ENCODE measurements at places on chromosomes 16 and 17.

- DNase-seq = no peak
These were observed 9.7 kb upstream of the ITGA3 start for GRCh38 chr17:50046179-50046578.

- no peak for DNase-seq
These were observed 49.3 kb downstream of the TRAF4 start for GRCh38 chr17:28792877-28793661.

DNA sequence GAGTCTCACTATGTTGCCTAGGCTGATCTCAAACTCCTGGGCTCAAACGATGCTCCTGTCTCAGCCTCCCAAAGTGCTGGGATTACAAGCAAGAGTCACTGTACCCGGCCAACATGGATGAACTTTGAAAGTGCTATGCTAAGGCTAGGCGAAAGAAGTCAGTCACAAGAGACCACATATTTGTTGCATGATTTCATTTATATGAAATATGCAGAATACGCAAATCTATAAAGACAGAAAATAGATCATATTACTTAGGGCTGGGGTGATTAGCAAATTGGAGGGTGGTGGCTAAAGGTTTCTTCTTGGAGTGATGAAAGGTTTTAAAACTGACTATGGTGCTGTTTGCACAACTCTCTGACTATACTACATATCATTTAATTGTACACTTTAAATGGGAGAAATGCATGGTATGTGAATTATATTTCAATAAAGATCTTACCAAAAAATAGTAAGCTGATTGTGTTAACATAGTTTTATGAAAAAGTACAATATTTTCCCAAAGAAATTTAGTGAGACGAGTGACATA lies 1.2 kb upstream of the FLYWCH1 start:
- DNase-seq = no peak

- DNase-seq = no peak
These were observed 9.0 kb upstream of the CDH3 start for GRCh38 chr16:68636064-68636560.

- DNase-seq = no peak
These were observed 18.4 kb downstream of the TUBD1 start for GRCh38 chr17:59874376-59874775.

- DNase-seq = no peak
These were observed 28.2 kb downstream of the ST3GAL2 start for GRCh38 chr16:70410734-70411133.

DNA sequence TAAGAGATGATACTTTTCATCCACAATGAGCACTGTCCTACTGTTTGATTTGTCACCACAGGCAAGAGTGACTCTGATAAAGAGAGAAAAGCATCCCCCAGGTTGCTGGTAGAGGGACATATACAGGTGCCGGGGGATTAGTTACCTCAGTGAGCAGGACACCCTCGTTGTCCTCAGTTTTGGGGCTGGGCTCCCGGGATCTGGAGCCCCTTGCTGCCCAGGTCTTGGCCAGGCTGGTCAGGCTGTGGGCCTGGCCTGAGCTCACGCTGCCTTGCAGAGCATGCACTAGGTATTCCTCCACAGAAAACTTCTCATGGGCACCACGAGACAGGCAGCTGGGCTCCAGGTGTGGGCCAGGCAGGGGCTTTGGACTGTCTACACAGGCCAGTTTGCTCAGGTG lies 24.4 kb upstream of the SPATA32 start:
- DNase-seq = no peak

DNA sequence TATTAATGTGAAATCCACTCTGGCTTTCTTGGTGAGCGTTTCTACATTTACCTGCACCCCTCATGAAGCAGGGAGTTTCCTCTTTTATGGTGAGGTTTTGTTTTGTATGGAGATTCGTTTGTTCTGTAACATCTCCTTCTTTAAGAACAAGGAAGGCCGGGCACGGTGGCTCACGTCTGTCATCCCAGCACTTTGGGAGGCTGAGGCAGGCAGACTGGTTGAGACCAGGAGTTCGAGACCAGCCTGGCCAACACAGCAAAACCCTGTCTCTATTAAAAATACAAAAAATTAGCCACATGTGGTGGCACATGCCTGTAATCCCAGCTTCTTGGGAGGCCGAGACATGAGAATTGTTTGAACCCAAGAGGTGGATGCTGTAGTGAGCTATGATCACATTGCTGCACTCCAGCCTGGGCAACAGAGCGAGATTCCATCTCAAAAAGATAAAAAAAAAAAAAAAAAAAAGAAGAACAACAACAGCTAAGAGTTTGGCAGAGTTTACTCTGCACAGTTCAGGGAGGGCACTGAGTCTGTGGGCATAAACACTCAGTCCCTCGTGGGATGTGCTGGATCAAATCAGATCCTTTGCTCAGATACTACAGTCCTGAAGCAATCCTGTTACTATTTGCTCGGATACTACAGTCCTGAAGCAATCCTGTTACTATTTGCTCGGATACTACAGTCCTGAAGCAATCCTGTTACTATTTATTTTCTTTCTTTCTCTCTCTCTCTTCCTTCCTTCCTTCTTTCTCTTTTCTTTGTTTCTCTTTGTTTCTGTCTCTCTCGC lies 28.9 kb downstream of the ADCY9 start:
- DNase-seq = no peak
